ENCODE measurements at places on chromosomes 2 and 18.

- DNase-seq, result no peak
Measured at GRCh38 chr2:218829868-218830451, 1.6 kb downstream of the PRKAG3 start.

GRCh38 chr2:168185583-168186274 is 61.7 kb downstream of the STK39 start:
- DNase-seq, result no peak

- DNase-seq, result no peak
Measured at GRCh38 chr2:215002500-215002899, 135.9 kb downstream of the ABCA12 start.

DNA sequence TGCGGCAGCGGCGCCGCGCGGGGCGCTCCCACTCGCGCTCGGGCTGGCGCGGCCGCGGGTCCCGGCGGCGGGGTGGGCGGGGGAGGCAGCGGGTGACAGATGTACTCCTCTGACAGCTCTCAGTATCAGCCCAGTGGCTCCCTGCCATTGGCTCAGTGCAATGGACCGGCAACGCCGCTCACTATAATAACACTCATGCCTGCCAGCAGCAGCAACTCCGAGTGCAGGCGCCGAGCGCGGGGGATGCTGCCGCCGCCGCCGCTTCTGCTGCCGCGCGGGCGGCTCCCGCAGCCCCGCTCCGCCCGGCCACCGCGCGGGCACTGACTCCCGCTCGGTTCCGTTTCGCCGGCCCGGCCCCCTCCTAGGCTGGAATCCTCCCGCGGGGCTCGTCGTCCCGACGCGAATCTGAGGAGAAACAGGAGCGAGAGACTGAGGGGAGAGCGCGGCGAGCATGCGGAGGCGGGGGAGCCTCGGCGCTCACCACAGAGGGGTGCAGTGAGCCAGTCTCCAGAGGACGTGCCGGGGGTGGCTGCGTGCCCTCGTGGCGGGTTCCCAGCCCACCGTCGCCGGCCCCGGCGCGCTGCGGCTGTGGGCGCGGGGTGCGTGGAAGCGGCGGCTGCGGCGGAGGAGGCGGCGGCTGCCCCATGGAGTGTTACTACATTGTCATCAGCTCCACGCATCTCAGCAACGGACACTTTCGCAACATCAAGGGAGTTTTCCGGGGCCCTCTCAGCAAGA is at the start of gene ZNF804A:
TSS of gene ZNF804A (plus strand) at position 214 of the 738 bp plus-strand sequence. CDS start at position 645, 431 bp downstream.
- no peak for DNase-seq

DNA sequence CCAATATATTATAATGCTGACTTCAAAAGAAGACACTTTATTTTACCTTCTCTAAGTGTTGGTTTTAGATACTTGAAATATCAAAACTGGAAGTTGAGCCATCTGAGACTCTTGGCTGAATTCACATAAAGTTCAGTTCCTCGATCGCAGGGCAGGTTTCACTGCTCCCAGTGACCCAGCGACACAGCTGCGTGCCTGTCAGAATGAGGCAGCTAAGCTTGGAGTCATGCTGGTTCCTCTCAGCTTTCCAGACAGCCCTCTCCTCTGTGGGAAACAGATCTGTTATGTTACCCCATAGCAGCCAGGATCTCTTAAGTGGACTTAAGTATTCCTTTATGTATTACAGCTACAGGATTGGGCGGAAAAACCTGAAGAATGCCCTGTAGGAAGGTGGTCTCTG is 142.8 kb upstream of the ALPP start:
- DNase-seq, result no peak

DNA sequence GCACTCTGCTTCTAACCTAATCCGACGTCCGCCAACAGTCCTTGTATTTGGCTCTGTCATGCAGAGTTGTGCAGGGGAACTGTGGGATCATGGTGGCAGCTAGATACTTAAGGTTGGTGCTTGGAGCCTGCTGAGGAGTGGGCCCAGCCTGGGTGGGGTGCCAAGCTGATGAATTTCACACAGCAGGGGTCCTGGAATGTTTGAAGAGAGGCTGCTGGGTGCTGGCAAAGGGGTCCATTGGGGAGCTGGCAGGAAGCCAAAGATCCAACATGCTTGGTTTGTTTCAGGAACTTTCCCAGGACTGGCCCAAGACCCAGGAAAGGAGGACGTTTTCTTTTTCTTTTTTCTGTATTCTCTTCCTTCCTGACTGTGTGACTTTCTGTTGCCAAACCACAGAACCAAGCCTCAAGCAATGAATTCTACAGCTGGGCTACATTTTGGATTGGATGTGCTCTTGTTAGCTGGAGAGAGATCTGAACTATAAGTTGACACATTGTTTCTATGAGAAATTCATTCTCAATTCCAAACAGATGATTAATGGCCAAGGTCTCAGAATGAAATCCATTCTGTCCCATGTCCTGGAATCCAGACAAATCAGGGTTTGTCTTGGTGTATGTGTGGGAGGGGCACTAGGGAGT is 49.9 kb downstream of the DHRS9 start:
- DNase-seq, result no peak

- no peak for DNase-seq
Measured at GRCh38 chr2:27710640-27711430, 47.1 kb downstream of the SLC4A1AP start.

DNA sequence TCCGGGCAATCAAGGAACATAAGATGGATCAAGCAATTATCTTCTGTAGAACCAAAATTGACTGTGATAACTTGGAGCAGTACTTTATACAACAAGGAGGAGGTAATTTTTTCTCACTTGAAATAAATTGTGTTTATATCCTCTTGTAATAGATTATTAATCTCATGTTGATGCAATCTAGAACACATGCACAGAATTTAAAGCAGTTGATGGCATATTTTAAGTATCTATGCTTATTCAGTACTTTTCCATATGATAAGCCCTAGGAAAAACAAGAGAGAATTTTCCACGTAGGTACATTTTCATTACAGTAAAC is 31.8 kb downstream of the DDX1 start:
- no peak for DNase-seq

GRCh38 chr2:152171718-152172117 is 3.8 kb downstream of the STAM2 start:
- DNase-seq, result no peak

- DNase-seq, result no peak
Measured at GRCh38 chr2:223633656-223634055, 31.5 kb upstream of the SCG2 start.

- no peak for DNase-seq
Measured at GRCh38 chr2:675051-675450, 2.2 kb downstream of the TMEM18 start.

- no peak for DNase-seq
Measured at GRCh38 chr2:64134813-64135212, 9.4 kb downstream of the PELI1 start.

GRCh38 chr2:26526105-26526504 is 48.2 kb upstream of the OTOF start:
- DNase-seq, result no peak

DNA sequence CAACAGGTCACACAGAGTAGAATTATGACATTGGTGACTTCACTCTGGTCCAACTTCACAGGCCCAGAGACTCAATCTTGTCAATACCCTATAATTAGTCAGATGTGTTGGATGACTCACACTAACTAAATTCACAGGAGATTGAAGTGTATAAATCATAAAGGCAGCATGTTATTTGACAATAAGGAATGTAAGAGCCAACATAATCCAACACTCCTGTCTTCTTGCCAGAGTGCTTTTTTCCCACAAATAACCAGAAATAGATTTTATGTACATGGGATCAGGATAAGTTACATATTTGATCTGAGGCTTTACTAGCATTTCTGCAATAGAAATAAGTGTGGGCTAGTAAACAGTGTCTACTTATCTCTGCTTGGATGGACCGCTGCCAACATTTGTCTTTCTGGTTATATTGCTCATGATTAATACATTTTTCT is 42.2 kb upstream of the ZSWIM2 start:
- no peak for DNase-seq

DNA sequence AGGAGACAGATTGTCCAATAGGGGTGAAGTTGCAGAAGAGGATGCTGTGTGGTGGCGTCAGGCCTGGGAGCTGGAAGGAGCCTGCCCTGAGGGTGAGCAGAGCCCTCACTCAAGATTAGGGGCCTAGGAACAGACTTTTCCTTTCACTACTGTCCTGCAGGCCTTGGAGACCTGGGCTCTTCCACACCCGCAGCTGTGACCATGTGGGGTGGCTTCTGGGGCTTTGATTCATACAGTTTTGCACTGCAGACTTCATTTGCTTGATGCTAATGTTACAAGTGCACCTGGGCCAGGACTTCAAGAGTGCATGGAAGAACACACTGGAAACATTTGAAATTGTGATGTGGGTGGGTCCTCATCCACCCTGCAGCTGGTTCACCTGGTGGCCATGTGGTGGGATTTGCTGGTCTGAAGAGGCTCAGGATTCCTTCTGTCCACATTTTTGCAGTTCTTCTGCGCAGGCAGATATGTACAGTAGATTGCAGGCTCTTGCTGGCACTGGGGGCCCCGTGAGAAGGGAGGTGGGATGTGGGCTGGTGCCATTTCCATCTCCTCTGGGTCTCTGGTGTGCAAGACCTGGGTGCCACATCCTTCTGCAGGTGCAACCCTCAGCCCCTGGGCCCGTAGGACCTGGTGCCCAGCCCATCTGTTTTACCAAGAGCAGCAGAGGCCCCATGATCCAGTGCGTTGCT is 9.9 kb downstream of the GLI2 start:
- DNase-seq, result no peak

DNA sequence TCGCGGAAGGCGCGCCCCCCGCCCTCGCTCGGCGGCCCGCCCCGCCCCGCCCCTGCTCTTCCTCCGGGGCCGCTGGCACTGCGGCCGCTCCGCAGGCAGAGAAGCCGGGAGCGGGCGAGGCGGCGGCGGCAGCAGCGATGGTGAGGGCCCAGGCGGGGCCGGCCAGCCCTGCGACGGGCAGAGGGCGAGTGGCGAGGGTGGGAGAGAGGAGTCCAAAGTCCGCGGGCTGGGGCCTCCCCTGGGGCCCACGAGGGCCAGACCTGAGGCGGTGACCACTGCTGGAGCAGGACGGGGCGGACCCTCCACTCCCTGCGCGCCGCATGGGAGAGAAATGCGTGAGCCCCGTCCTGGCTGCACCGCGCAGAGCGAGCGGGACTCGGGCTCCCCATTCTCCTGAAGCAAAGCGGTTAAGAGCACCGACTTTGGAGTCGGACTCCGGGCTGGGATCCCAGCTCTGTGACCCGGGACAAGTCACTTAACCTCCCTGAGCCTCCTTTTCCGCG is at the start of gene VAMP5:
TSS of gene VAMP5 (plus strand) at position 78 of the 503 bp plus-strand sequence. CDS start at position 138, 60 bp downstream.
- peak; percentile 19 for DNase-seq

DNA sequence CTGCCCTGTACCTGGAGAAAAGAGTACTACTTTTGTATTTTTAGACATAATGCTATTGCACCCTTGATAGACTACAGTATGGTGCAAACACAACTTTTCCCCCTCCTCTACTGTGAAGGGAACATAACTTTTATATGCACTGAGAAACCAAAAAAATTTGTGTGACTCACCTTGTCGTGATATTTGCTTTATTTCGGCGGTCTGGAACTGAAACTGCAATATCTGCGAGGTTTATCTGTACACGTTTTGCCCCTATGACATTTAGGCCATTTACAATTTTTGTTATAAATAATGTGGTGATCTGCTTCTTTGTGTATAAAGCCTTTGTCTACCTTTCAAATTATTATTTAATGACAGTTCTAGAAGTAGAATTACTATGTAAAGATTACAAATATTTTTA is 34.4 kb upstream of the AAK1 start:
- DNase-seq, result no peak

GRCh38 chr18:49907346-49907929 is 94.1 kb upstream of the ACAA2 start:
- DNase-seq, result no peak

DNA sequence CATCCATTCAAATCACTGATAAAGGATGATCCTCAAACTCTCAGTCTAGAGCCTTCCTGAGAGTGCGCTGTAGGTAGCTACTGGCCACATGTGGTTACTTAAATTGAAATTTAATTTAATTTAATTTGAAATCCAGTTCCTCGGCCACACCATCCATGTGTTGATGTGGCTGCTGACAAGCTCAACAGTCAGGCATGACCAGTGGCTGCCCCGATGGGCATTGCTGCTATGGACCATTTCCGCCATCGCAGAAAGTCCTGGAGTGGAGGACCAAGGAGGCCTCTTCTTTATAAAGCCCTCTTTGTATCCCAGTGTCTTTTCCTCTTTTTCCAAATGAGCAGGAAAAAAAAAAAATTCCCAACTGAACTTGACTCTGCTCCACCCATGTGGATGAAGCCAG is 100.6 kb downstream of the HDAC4 start:
- no peak for DNase-seq

DNA sequence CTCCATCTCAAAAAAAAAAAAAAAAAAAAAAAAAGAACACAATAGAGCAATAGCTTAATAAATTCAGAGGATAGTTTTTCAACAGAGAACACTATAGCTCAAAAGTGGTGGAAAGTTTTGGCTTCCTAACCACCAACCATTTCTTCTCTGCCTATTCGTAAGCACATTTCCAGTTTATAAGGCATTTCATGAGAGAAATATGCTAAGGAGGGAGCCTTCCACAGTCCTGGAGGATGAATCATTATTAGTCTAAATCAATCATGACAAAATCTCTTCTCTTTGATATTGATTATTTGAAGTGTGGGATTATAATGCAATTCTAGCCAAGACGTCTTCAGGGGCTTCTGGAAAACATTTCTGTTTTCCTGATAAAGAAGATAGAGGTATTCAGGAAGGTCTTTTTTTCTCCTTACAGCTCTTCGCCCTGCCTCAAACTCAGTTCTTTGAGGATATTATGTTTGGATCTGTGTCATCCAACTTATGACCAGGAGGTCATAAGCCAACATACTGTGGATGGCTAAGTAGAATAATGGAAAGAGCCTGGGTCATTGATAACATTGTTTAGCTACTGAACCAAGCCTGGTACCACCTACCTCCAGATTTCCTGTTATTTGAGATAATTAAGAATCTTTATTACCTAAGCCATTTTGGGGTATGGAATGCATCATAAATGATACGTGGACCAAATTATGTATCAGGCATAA is 207.3 kb downstream of the TRIB2 start:
- no peak for DNase-seq

Measured in effector CD4-positive, alpha-beta T cell (primary cell).